Mammary microvascular endothelial cell (primary cell): ENCODE measurements at places on chromosomes 7 and 10. TPM values are rescaled to one million over a fixed set of nuclear protein-coding genes. Genes with fewer than 3 reads are reported as not detected.

Gene OR2A5
- not detected in 2 replicates for total RNA-seq

Gene PSD
- total RNA-seq, result not detected in 2 replicates

Gene VPS26A
- 39.3 and 40.4 TPM in 2 replicates for total RNA-seq

Gene HOXA9
- total RNA-seq, result 16.2 and 24.6 TPM in 2 replicates

Gene HGF
- total RNA-seq, result 0.69 and 1.7 TPM in 2 replicates

Gene CLDN12
- total RNA-seq, result 3.2 and 3.8 TPM in 2 replicates

Gene PRKG1
- 0.30 and 0.33 TPM in 2 replicates for total RNA-seq

Gene CPA2
- total RNA-seq, result not detected in 2 replicates

Gene SORBS1
- total RNA-seq, result 2.3 and 4.2 TPM in 2 replicates

Gene FRMPD2
- total RNA-seq, result 0.05 and 0.07 TPM in 2 replicates

Gene VTI1A
- 19.4 and 26.1 TPM in 2 replicates for total RNA-seq

Gene SEMA4G
- total RNA-seq, result 0.84 and 1.8 TPM in 2 replicates

Gene WEE2
- not detected in 2 replicates for total RNA-seq

Gene ACSL5
- 64.3 and 64.8 TPM in 2 replicates for total RNA-seq

Gene ITIH5
- 0.30 and 0.80 TPM in 2 replicates for total RNA-seq

Gene MBL2
- total RNA-seq, result not detected in 2 replicates

Gene FOXI2
- total RNA-seq, result not detected in 2 replicates

Gene SLC25A13
- total RNA-seq, result 31.2 and 32.0 TPM in 2 replicates

Gene MICU1
- 36.5 and 41.4 TPM in 2 replicates for total RNA-seq

Gene AKR1C8
- not detected in 2 replicates for total RNA-seq
